ENCODE measurements at places on chromosomes 2 and 18.

DNA sequence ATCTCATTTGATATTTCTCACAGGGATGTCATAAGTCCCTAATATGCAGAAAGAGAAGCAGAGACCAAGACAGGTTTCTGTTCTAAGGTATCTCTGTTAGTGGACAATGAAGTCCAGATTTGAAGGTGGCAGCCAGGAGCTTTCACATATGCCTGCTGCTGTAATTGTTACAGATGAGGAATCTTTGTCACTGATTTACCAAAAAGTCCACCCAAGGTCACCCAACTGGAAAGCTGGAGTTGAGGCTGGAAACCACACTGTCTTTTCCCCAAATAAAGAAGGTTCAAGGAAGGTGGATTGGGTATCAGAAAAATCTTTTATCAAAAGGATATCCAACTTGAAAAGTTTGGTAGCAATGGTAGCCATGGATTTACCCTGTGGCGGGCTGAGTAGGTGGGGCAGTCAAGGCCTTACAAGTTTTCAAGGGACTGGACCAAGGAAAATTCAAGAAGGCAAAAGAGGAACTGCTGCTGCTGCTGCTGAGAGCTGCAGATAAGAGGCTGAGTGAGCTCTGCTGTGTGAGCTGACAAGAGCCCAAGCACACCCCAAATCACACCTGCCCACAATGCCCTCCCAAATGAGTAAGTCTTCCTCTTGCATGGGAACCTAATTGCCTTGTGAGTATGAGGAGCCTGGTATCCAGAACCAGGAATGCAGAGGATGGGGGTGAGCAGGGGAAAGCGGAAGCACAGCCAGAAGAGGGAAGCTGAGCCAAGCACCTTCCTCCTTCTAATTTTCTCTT, 241.2 kb downstream of the ANAPC1 start:
- DNase-seq, result no peak

DNA sequence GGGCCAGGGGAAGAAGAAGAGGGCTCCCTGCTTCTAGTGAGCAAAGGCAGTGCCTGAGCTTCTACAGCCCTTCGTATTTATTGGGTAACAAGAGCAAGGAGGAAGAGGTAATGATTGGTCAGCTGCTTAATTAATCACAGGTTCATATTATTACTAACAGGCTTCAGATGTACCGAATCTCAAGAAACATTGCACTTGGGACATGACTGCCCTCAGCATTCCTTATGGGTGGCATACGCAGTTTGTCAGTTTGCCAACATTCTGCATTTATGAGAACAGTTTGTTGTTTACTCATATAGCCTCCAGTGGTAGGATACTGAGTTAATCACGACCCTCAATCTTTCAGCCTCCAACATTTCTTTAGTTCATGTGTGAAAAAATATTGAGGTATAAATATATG, 84.5 kb downstream of the HIBCH start:
- no peak for DNase-seq

GRCh38 chr18:8252371-8252770, 356.9 kb upstream of the RAB12 start:
- DNase-seq, result no peak

DNA sequence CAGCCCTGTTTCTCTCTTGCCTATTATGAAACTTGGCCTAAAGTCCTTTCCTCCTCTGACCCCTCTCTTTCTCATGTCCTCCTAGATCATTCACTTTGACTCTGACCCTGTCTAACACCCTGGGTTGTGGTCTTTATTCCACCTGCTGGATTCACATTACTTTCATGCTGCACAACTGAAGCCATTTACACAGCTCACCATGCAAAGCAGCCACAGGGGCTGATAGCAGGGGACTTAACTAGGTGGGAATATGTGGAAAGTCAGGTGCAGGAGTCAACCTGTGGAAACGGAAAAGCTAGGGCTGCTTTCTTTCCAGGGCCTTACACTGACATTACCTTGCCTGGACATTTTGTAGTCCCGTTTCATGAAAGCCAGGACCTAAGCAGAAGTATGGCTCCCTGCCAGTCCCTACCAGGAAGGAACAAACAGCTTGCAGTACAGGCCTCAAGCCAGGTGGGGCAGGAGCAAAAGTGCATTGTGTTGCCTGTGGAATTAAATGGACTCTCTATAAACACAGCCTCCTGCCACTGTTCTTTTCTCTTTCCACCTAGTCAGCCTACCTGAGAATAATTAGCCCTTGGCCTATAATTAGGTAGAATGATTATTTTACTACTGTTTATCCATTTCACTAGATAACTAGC, 11.8 kb downstream of the MAPRE3 start:
- DNase-seq, result peak; percentile 36

GRCh38 chr2:73297151-73297559, 3.8 kb upstream of the EGR4 start:
- no peak for DNase-seq

DNA sequence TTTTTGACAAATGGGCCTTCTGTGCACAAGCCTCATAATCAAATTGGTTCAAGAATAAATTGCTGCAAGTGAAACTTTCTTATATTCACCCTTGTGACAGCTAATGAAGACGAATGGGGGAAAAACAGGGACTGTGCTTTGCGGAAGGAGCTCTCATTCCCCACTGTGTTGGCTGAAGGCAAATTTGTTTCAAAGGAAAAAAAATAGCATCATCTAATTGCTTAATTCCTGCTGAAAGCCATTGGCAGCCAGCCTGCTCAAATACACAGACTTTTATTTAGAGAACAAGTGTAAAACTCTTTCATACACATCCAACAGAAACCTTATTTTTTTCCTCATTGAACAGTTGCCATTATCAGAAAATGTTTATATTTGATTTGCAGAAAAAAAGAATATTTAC, 172.3 kb downstream of the ARL6IP6 start:
- DNase-seq, result no peak

DNA sequence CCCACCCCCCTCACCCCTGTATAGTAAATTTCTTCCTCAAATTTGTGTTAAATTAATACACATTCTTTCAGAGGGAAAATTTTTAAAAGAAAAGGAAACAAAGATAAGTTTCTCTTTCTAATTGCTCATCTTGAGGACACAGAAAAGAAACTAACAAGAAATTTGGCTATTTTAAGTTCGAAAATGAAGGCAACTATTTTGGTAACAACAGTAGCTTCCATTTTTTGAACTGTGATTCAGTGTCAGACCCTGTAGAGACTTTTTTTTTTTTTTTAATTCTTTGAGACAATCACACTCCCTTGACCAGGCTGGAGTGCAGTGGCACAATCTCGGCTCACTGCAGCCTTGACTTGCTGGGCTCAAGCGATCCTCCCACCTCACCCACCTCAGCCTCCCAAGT, 194.9 kb downstream of the SS18 start:
- DNase-seq, result no peak

GRCh38 chr2:187890690-187891089, 336.5 kb upstream of the TFPI start:
- no peak for DNase-seq

GRCh38 chr18:11518788-11519685, 90.4 kb upstream of the SLC35G4 start:
- peak; percentile 57 for DNase-seq

DNA sequence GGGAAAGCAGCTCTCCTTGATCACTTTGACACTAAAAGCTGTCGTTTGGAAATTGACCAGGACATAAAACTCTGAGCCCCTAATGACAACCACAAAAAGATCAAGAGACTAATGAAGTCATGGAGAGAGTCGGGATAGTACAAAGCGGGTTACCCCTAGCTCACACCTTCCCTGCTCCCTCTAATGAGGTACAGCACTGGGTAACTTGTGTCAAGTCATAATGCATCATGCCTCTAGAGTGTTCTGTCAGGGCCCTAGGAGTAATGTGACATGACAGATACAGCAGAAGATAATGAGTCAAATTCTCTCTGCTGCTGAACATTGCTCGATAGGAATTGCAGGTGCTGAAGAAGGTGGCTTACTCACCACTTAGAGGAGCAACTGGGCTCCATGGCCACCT, 130.7 kb downstream of the AQP4 start:
- no peak for DNase-seq

- no peak for DNase-seq
Measured at GRCh38 chr2:238761868-238762267, 86.0 kb upstream of the TWIST2 start.

DNA sequence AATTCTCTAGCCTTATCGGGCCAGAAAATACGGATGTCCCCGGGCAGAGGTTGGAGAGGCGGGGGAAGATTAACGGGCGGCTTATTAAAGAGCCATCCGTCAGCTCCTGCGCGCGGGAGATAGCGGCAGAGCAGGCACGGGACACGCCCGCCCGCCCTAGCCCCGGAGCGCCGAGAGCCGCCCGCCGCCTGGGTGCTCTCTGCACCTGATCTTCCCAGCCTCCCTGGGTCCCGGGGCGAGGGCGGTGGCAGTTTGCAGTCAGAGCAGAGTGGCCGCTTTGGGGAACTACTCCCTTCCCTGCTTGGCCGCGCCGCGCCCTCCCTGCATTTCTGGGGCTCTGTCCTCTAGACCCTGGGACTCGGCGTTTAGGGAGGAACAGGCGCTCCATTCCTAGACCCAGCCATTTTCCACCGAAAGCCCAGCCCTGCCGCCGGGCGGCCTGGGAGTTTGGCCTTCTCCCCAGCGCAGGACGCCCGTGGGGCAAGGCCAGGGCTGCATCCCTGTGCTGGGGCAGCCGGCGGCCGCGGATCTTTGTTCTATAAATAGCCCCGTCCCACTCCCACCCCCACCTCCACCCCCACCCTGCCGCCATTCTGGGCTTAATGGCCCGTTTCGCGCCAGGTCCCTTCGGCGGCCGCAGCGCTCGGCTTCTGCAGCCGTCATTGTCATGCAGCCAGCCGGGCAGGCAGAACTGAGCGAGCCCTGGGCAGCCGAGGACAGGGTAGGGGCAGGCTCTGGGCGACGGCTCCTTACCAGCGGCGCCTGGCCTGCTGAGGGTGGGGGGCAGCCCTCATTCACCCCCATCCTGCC, 6.6 kb downstream of the GAD1 start:
- no peak for DNase-seq

- DNase-seq, result no peak
Measured at GRCh38 chr18:79506191-79507075, 110.7 kb downstream of the NFATC1 start.

DNA sequence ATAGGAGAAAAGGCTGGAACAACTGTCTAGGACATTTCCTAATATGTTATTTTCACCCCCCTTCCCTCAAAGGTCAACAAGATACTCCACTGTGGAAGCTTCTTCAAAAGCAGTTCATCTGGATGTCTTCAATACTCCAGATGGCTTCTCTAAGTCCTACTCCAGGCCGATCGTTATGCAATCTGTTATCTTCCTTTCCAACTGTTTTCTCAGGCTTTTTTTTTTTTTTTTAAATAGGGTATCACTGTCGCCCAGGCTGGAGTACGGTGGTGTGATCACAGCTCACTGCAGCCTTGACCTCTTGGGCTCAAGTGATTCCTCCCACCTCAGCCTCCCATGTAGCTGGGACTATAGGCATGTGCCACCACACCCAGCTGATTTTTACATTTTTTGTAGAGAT, 26.3 kb downstream of the ATP8B1 start:
- no peak for DNase-seq

DNA sequence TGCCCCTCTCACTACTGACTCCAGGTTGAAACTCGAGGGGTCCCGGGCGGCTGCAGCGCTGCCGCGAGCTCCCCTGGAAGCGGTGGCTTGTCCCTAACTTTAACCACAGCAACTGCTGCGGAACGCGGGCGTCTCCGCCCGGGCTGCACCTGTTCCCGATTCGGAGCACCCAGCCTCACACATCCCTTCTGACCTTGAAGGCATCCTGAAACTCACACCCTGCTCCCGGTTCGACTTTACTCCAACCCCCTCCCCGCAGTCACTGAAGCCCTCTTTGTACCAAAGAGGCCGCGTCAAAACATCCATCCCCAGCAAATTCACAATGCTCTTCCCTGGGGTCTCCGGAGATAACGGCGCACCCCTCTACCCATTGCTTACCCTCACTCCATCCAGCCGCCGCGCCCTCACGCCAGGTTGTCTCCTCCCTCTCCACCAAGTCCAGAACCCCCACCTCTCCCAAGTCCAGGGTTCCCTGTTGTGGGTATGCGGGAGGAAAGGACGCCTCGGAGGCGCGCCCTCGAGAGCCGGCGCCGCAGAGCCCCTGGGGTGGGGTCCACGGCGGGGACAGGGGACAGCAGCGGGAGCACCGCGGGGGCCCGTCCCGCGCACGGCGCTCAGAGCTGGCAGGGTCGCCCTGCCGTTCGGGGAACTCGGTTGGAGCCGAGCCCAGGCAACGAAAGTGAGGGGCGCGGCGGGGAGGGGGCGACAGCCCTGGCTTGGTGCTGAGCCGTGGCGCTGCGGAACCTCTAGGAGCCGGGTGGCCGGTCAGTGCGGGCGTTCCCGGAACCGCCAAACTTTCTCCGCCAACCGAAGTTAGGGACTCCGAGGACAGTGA, 934 bp downstream of the MYO5B start:
- no peak for DNase-seq

DNA sequence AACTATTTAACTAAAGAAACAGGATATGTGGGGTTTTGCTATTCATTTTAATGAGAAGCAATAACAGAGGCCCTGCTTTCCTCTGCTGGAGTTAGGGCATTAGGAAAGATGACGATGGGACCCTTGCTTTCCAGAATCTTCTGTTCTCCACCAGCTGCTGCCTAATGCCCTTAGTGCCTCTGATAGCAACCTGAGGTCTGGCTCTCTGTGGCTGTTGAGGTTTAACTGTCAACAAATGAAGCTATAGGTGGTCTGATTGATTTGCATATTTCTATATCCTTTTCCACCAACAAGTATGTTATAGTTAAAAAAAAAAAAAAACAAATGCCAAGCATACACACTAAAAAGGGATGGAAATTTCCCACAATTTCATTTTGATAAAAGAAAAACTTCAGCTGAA, 115.1 kb upstream of the NCK2 start:
- DNase-seq, result no peak

- no peak for DNase-seq
Measured at GRCh38 chr18:43744960-43745745, 467.9 kb upstream of the SYT4 start.

DNA sequence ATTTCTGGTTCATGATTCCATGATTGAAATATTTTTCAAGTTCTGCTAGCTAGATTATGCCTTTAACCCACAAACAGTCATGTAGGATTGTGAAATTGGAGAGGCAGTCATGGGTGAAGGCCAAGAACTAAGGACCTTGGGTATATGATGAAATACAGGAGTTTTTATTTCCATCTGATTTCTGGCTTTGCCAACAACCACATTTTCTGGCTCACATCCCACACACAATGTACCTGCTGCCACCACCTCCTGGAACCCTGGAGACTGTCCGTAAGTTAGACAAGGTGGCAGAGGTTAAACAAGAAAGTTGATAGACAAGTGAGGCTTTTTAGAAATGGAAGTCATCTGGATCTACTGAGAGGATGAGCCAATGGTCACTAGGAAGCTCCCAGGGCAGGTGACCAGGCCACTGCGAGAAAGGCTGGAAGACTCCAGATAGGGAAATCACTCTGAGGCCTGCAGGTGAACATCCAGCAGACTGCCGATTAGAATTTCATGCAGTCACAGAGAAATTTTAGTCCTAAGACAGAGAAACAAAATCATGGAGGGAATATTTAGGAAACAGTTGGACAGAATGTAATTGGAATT, 402.0 kb downstream of the ALK start:
- no peak for DNase-seq

DNA sequence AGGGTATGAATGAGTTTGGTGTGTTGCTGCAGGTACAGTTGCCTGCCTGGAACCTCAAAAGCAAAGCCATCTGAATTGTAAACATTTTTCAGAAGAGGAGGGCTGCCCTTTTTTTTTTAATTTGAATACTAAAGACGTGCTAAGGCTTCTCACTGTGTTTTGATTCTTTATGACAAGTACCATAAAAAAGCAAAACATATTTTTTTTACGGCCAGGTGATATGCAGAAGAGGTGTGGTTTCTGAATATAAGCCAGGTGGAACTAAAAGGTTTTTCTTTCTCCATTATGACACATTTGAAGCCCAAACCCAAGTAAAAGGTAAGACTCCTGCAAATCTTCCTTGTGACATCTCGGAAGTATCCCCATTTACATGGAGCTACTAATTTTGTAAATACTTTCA, 246.3 kb downstream of the IRS1 start:
- no peak for DNase-seq
